ENCODE measurements at places on chromosomes 6 and 20.

- no peak for DNase-seq
These were observed 281.1 kb upstream of the MAN1A1 start for GRCh38 chr6:119630561-119631192.

- DNase-seq, result no peak
These were observed 693 bp downstream of the HLA-F start for GRCh38 chr6:29723666-29724588.

- DNase-seq, result no peak
These were observed 151.6 kb downstream of the BACH2 start for GRCh38 chr6:90144928-90145555.

DNA sequence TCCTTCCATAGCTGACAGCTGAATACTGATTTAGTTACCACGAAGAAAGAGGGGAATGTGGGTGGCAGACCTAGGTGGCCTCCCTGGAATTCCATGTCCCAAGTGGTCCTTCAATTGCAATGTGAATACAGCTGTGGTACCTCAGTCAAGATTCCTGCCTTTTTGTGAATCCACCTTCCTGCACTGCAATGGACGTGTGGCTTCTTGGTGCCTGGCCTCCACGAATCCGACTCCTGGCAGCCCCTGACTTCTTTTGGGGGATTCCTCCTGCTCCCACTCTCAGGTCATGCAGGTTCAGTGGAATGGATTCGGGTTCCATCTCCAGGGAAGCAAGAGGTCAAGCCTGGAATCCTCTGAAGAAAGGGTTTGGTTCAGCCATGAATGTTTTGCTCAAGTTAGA, 117.8 kb downstream of the DACT2 start:
- DNase-seq, result no peak

DNA sequence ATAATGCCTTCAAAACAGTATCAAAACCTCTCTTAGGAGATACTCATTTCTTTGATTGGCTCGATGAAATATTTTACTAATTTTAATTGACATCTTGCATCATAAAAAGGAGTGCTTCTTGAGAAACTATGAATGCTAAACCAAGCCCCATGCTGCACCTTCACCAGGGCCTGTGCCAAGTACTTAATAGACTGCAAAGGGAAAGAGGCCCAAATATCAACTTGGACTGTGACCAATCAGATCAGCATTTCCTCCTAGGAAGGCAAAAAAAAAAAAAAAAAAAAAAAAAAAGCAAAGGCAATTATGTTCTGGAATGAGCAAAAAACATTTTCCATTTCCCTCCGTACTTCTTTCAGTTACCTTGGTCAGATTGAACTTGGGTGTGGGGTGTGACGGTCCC, 253.0 kb upstream of the SOX4 start:
- DNase-seq, result no peak
